Omental fat pad (tissue), 4 donors: ENCODE measurements at places on chromosomes 2 and 18. TPM values are rescaled to one million over a fixed set of nuclear protein-coding genes. Genes with fewer than 3 reads are reported as not detected.

SLC8A1 gene
- total RNA-seq, result 17.5 TPM

PID1 gene
- total RNA-seq, result 20.7 TPM

LRRFIP1 gene
- total RNA-seq, result 90.0 TPM

C18orf32 gene
- total RNA-seq, result 29.4 TPM

SERPINB11 gene
- total RNA-seq, result not detected

UGT1A4 gene
- not detected for total RNA-seq

LHCGR gene
- total RNA-seq, result not detected

KIF5C gene
- total RNA-seq, result 4.5 TPM

FBXO15 gene
- not detected for total RNA-seq

HOXD4 gene
- total RNA-seq, result 1.3 TPM

SP140 gene
- total RNA-seq, result 9.7 TPM

RTP5 gene
- not detected for total RNA-seq

FOSL2 gene
- 115 TPM for total RNA-seq

RNF125 gene
- total RNA-seq, result 7.3 TPM

TMEM198 gene
- total RNA-seq, result 1.9 TPM

APLF gene
- 8.3 TPM for total RNA-seq

MAPRE2 gene
- 35.6 TPM for total RNA-seq

SUCLG1 gene
- total RNA-seq, result 78.7 TPM

EGR4 gene
- total RNA-seq, result not detected

ASB18 gene
- not detected for total RNA-seq

NOSTRIN gene
- total RNA-seq, result 82.9 TPM

USP37 gene
- 15.3 TPM for total RNA-seq

OSR1 gene
- total RNA-seq, result 148 TPM

GDF7 gene
- 0.19 TPM for total RNA-seq
